ENCODE measurements at places on chromosomes 5 and 9.

DNA sequence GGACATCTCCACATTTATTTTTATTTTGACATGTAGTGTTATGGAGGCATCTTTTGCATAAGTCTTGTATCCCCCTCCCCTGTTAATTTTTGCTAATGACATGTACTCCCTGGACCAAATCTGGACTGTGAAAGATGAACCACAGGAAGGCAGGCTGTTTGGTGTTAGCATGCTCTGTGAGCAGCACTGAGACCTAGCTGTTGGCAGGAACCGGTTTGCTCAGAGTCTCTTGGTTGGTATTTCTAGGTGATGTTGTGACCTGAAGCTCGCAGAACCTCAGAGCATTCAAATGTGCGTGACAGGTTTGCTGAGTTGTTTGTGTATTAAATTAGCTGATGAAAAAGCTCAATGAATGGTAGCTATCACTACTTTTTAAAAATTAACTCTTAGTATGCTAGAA, 53.6 kb upstream of the PHF2 start:
- DNase-seq = no peak

- DNase-seq = no peak
Measured at GRCh38 chr5:171094356-171094755, 214.7 kb upstream of the TLX3 start.

DNA sequence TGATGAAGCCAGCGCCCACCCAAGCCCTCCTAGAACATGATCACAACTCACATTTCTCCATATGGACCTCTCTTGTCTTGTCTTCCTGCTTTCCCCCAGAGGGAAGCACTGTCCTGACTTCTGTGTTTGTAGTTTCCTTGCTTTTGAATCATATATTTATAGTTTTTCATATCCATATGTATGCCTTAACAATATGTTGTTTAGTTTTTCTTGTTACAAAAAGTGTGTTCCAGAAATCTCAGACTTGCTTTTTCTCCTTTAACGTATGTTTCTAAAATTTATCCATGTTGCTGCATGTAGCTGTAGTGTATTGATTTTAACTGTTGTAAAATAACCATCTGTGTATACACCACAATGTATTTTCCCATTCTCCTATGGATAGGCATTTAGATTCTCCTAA, 182.0 kb upstream of the SMIM23 start:
- DNase-seq = no peak

DNA sequence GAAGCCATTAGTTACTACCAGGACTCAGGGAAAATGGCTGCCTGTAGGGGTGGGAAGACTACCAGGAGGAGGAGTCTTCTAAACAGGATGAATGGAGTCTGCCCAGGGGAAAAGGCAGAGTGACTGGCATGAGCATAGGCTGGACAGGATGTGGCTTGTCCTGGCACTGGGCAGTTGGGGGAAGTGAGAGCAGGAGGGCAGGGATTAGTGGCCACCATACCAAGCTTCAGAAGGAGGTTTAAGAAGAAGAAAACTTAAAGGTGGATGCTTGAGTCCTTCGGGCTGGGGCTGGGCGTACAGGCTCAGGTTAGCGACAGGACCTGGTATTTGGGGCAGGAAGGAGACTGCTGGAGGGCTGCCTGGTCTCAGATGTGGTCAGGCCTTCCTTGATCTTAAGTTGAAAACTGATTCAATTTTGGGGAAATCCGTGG, 5.0 kb upstream of the NSD1 start:
- DNase-seq = no peak

DNA sequence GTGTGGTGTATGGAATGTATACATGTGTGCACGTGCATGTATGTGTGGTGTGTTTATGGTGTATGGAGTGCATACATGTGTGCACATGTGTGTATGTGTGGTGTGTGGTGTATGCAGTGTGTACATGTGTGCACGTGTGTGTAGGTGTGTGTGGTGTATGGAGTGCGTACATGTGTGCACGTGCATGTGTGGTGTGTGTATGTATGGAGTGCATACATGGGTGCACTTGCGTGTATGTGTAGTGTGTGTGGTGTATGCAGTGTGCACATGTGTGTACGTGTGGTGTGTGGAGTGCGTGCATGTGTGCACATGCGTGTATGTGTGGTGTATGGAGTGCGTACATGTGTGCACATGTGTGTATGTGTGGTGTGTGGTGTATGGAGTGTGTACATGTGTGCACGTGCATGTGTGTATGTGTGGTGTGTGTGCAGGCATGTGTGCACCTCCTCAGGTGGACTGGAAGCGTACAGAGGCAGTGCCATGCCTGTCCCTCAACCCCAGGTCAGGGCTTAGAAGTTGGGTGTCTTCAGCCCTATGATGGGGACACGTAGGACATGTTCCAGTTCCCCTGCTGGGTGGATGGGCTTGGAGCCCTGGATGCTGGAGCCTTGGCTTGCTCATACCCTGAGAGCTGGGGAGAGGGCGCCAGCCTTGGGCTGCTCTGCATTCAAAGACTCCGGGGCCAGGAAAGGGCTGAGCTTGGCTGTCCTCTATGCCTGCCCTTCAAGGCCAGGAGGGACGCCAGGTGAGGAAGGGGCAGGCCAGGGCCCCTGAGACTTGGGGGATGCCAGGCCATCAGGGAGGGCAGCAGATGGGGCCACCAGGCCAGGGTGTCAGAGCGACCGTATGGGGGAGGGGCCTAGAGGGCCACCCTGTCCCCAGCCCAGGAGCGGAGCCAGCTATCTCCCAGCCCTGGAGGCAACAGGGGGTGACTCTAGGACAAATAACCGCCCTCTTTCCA, 12.2 kb downstream of the MYMK start:
- DNase-seq = no peak

DNA sequence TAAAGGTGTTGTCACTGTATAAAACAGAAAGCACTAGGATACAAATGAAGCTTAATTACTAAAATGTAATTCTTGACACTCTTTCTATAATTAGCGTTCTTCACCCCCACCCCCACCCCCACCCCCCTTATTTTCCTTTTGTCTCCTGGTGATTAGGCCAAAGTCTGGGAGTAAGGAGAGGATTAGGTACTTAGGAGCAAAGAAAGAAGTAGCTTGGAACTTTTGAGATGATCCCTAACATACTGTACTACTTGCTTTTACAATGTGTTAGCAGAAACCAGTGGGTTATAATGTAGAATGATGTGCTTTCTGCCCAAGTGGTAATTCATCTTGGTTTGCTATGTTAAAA, 43.8 kb downstream of the NDFIP1 start:
- no peak for DNase-seq

DNA sequence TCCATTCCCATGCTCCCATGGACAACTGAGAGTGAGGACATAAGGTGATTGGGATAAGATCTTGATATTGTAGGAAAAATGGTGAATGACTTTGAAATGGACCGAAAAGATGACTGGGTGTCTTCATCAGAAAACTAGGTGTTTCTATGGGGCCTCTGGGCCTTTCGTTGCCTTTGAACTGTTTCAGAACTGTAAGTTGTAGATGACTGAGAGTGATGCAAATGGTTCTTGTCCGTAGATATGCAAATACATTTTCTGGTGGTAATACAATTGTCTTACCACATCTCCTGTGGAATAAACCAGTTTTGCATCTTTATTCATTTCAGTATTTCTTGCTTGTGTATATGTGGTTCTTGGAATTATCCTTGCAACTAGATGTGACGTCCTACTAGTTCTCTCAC, 16.0 kb upstream of the TEX48 start:
- no peak for DNase-seq

DNA sequence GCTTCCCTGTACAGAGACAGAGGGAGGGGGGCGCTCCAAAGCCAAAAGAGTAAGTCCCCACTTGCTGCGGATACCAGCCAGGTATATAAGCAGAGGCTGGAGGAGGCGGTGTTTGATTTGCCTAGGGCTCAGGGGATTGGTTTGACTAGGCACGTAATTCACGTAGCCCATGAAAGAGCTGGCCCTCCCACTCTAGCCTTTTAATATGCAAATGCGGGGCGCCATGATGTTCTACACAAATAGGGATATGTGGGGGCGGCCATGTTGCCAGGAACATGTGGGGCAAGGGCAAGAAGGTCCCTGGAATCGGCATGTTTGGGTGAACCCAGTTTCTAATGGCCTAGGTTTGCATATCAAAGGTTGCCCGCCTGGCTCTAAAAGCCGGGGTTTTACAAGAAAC, 3.3 kb upstream of the PRLR start:
- DNase-seq = no peak

- DNase-seq = no peak
Measured at GRCh38 chr5:155554500-155554899, 540.9 kb downstream of the KIF4B start.

GRCh38 chr9:120830151-120830550, 12.6 kb downstream of the PSMD5 start:
- DNase-seq = no peak

Data from right kidney (tissue), 9 donors.